CD4-positive, CD25-positive, alpha-beta regulatory T cell (primary cell): ENCODE measurements at places on chromosomes 5 and 9.

- H3K27me3 ChIP-seq: no peaks in the 10 kb centered on the region
- peak overlapping the region; percentile 82 for H3K27ac ChIP-seq
- H3K4me1 ChIP-seq: peaks cover 92% of the 10 kb centered on the region
Observed at GRCh38 chr9:89491694-89492093, 6.2 kb downstream of the SEMA4D start.

- no peak for DNase-seq
- peaks cover 89% of the 10 kb centered on the region for H3K36me3 ChIP-seq
- H3K27me3 ChIP-seq: no peaks in the 10 kb centered on the region
Observed at GRCh38 chr9:35711501-35712428, 20.2 kb downstream of the TLN1 start.

GRCh38 chr9:127166111-127166510, 43.7 kb upstream of the ANGPTL2 start:
- H3K27me3 ChIP-seq: no peaks in the 10 kb centered on the region
- H3K4me3 ChIP-seq: no peak overlapping the region
- peaks cover 7% of the 10 kb centered on the region for H3K4me1 ChIP-seq
- H3K27ac ChIP-seq: no peak overlapping the region

DNA sequence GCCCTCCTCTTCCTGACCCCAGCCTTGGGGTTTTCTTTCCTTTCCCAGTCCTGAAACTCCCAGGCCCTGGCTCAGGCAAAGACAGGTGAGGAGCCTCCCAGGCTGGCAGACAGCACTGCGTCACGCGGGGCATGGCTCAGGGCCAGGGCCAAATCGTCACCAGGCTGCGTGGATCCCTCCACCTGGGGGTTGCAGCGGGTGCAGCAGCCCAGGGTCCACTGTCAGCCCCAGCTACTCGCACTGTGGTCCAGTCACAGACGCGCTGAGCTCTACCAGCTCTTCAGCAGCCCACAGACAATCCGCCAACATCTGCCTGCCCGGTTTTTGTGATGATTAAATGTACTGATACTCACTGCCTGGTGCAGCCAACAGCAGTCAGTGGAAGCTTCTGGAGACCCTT, 12.1 kb downstream of the FAM78A start:
- no peaks in the 10 kb centered on the region for H3K27me3 ChIP-seq
- no peak overlapping the region for H3K4me3 ChIP-seq

DNA sequence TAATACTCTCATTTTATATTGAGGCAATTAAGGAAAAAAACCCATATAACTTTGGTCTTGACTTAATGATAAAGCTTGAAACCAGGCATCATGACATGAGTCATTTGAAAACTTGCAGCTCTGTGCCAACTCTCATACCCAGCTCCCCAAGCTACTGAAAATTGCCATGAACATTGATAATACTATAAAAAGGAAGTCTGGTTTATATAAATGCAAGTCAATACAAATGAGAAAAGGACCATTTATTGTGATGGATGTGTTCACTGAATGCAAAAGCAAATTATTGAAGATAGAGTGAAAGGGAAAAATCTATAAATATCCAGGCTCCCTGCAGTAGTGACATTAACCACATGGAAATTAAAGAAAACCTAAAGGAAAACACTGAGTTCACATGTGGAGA, 116.3 kb downstream of the DEPDC1B start:
- H3K27ac ChIP-seq: no peak overlapping the region
- H3K36me3 ChIP-seq: no peaks in the 10 kb centered on the region
- H3K4me3 ChIP-seq: no peak overlapping the region
- DNase-seq: no peak

GRCh38 chr5:6376974-6377520, 1.3 kb downstream of the MED10 start:
- H3K27ac ChIP-seq: peak overlapping the region; percentile 82
- peak overlapping the region; percentile 95 for H3K4me3 ChIP-seq
- no peak for DNase-seq
- peaks cover 50% of the 10 kb centered on the region for H3K36me3 ChIP-seq
- H3K27me3 ChIP-seq: no peaks in the 10 kb centered on the region

DNA sequence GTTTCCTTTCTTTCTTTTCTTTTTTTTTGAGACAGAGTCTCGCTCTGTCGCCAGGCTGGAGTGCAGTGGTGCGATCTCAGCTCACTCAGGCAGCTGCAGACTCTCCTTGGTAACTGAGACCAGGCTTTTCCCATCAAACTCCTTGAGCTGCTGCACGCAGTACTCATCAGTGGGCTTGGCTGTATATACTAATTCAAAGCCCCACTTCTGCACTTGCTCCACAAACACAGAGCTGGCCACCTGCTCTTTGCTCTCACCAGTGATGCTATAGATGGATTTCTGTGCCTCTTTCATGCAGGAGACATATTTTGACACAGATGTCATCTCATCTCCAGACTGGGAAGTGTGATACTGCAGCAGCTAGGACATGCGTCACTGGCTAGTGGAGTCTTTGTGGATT, 252.7 kb downstream of the AP3B1 start:
- DNase-seq: no peak
- no peak overlapping the region for H3K27ac ChIP-seq
- peaks cover 2% of the 10 kb centered on the region for H3K36me3 ChIP-seq

- H3K4me3 ChIP-seq: no peak overlapping the region
- H3K36me3 ChIP-seq: no peaks in the 10 kb centered on the region
- DNase-seq: no peak
- peaks cover 30% of the 10 kb centered on the region for H3K4me1 ChIP-seq
- H3K27ac ChIP-seq: no peak overlapping the region
Observed at GRCh38 chr5:10581867-10582511, 18.1 kb downstream of the ANKRD33B start.

DNA sequence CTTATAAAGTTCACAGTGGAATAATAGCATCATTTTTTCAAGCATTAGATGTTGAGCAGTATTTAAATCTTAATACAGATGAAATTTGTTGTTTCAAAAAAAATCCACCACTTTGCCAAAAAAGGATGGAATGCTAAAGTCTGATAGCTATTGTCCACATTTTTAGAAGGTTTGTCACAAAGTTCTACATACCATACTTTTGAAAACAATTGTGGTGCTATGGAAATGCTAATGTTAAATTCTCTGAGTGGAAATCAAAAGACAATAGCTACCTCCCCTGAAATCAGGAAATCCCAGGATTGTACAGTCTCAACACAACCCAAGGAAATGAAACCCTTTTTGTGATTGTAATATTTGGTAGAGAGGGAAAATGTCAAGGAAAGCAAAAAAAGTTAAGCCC, 19.3 kb upstream of the GRAMD2B start:
- no peaks in the 10 kb centered on the region for H3K36me3 ChIP-seq
- no peaks in the 10 kb centered on the region for H3K4me1 ChIP-seq
- H3K4me3 ChIP-seq: no peak overlapping the region
- H3K27me3 ChIP-seq: peaks cover 4% of the 10 kb centered on the region

DNA sequence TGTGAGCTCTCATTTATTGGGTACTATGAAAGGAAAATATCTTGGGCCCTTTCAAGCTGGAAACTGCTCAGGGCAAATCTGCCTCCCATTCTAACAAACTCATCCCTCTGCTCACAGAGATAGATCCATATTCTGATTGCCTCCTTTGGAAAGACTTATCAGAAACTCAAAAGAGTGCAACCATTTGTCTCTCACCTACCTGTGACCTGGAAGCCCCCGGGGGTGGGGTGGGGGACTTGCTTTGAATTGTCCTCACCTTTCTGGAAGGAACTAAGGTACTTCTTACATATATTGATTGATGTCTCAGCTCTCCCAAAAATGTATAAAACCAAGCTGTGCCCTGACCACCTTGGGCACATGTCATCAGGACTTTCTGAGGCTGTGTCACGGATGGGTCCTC, 125.3 kb downstream of the ATP10B start:
- no peaks in the 10 kb centered on the region for H3K27me3 ChIP-seq
- no peak overlapping the region for H3K27ac ChIP-seq
- H3K4me1 ChIP-seq: no peaks in the 10 kb centered on the region
- no peak for DNase-seq
- no peaks in the 10 kb centered on the region for H3K36me3 ChIP-seq
- no peak overlapping the region for H3K4me3 ChIP-seq

DNA sequence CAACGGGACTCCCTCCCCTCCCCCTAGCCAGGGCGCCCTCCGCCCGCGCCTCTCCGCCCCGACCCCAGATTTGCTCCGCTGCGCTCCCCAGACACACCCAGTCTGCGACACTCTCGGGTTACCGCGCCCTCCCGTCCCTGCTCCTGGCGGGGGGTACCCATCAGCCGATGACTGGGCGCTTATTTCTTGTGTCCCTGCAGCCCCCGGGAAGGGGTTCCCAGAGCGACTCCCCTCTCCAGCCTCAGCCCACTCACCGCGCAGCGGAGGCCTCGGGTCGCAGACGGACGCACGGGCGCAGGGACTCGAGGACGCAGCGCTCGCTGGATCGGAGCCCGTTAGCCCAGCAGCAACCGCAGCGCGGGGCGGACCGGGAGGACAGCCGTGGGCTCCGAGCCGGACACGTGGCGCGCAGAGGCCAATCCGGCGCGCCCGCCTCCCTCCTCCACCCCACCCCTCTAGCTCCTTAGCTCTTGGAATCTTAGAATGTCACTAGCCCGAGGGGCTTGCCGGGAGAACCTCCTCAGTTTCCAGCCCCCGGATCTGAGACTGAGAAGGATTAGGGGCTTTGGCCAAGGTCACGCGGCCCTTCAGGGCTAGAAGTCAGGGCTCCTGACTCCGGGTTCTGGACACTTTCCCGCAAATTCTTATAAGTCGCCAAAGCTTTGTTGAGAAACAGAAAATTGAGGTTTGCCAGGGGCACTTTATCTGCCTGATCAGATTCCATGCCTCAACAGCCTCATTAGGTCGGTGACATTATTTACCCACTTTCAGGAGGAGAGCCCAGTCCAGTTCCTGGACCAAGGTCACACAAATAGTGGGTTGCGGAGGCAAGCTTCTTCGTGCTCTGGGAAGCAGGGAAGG, at the start of gene ANXA6:
TSS of gene ANXA6 (minus strand) at position 354 of the 861 bp plus-strand sequence. CDS start 9,878 bp downstream, outside the sequence.
- H3K36me3 ChIP-seq: no peaks in the 10 kb centered on the region
- peak within 1 kb of the TSS; percentile 92 for H3K4me3 ChIP-seq
- no peaks in the 10 kb centered on the region for H3K27me3 ChIP-seq
- H3K27ac ChIP-seq: peak within 1 kb of the TSS; percentile 87
- DNase-seq: peak; percentile 64
- peaks cover 57% of the 10 kb centered on the region for H3K4me1 ChIP-seq

DNA sequence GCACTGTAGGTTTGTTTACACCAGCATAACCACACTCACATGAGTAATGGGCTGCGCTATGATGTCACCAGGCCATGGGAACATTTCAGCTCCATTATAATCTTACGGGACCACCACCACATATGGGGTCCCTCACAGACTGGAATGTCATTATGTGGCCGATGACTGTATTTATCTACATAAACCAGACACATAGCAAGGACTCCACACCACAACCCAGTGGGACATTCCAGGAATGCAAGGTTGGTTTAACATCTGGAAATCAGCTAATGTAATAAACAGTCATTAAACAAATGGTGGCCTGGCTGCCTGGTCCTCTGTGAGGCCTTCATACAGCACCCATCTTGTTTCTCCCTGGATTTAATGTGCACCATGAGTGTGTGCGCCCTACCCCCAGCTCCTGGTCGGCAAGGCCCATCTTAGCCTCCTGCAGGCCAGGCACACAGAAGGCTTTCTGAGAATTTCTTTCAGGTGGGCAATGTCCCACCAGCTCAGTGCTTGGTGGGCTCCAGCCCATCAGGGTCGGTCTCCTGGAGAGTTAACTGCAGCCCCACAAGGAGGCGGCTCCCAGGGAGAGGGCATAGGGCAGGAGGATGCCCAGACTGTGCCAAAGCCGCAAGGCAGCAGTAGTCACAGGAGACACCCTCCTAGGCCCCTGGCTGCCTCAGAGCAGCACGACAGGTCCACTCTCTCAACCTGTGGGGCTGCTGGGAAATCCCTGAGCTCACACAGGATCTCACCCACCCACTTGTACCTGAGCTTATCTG, 35.9 kb upstream of the SARDH start:
- H3K4me1 ChIP-seq: no peaks in the 10 kb centered on the region
- H3K4me3 ChIP-seq: no peak overlapping the region
- no peaks in the 10 kb centered on the region for H3K36me3 ChIP-seq
- H3K27me3 ChIP-seq: no peaks in the 10 kb centered on the region
- DNase-seq: no peak

- DNase-seq: peak; percentile 20
- peaks cover 6% of the 10 kb centered on the region for H3K27me3 ChIP-seq
- no peaks in the 10 kb centered on the region for H3K4me1 ChIP-seq
- no peak within 1 kb of the TSS for H3K4me3 ChIP-seq
- H3K36me3 ChIP-seq: no peaks in the 10 kb centered on the region
Observed at GRCh38 chr5:35938568-35939227, at the start of gene CAPSL. CAPSL (minus strand) TSS chr5:35938622; CDS start chr5:35921120, 17,502 bp downstream.
